NCI-H1092 (cell line): ENCODE measurements at places on chromosomes 3 and 15.

DNA sequence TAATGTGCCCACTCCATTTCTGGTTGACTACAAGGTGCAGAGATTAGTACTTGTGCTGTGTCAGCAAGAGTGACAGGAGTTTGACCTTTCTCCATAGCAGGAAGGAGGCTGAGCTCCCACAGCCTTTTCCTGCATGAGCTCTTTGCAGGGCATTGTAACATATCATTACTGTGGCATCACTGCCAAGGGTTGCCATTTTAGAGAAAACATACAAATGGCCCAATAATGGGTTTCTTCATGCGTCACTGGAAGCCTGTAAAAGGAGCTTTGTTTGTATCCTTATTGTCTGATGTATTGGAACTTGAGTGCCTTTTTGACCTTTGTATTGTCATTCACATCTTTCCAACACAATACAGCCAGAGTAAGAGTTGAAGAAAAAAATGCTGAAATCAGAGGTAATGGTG lies 323.0 kb upstream of the CDIN1 start:
- no peak for DNase-seq

GRCh38 chr15:39852250-39852649 lies 67.8 kb downstream of the GPR176 start:
- DNase-seq: no peak

- DNase-seq: no peak
These were observed 174.0 kb upstream of the WNT5A start for GRCh38 chr3:55661141-55661540.

- DNase-seq: no peak
These were observed 9.4 kb downstream of the TMOD2 start for GRCh38 chr15:51760805-51761204.

GRCh38 chr3:2156244-2156847 lies 57.7 kb downstream of the CNTN4 start:
- DNase-seq: no peak

- DNase-seq: no peak
These were observed 3.4 kb downstream of the PDZRN3 start for GRCh38 chr3:73621388-73621787.

GRCh38 chr3:184466413-184466960 lies 86.6 kb downstream of the CHRD start:
- DNase-seq: no peak

- DNase-seq: no peak
These were observed 712.3 kb upstream of the LMCD1 start for GRCh38 chr3:7789324-7789723.

DNA sequence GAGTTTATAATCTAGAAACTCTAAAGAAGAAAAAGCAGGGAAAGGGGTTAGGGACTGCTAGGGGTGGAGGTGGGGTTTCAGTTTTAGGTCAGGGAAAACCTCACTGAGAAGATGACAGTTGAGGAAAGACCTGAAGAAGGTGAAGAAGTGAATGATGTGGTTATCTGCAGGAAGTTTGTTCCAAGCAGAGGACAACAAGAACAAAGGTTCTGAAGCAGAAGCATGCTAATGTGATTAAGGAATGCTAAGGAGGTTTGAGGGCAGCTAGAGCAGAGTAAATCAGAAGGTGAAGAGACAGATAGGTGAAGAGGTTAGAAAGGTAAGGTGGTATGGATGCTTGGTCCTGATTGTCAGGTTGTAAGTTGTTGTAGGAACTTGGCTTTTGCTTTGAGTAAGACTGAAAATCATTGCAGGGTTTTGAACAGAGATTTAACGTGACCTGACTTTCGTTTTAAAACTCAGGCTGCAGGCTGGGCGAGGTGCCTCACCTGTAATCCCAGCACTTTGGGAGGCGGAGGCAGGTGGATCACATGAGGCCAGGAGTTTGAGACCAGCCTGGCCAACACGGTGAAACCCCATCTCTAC lies 8.6 kb downstream of the OXSR1 start:
- DNase-seq: no peak

DNA sequence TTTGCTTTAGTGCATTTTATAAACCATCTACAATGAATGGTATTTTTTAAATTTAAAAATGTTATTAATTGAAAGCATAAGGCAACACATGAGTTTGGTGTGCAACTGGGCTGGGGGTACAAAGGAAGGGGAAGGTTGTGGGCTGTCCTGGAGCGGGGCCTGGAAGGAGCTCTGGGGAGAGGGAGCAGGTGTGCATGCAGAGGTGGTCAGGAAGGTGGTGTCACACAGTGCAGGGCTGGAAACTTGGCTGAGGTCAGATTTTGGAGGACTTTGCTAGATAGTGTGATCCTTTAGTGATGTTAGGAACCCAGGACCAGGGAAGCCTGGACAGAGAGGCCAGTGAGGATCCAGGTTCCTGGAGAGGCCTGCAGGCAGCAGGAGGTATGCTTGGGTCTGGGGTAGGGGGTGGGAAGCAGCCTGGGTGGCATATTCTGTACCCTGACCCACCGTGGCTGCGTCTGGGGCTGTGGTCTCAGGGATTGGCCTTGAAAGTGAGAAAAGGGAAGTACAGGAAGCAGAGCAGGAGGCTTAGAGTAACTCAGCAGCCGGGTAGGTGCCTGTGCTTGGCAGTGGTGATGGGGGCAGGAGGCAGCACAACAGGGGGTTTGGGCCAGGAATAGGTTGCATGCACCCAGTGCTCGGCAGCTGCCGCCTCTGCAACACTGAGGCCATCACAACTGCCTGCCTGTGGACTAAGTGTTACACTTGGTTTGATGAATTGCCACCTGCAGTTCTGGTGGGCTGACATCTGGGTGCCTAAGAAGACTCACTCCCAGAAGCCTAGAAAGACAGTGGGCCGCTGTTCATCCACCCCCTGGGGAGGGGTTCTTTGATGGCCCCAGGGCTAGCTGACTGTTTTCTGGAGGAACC lies 33.0 kb downstream of the KY start:
- DNase-seq: no peak
